ENCODE measurements at places on chromosomes 16 and 17.

GRCh38 chr17:7806587-7806986, 27.4 kb upstream of the KDM6B start:
- ATAC-seq, result no peak

DNA sequence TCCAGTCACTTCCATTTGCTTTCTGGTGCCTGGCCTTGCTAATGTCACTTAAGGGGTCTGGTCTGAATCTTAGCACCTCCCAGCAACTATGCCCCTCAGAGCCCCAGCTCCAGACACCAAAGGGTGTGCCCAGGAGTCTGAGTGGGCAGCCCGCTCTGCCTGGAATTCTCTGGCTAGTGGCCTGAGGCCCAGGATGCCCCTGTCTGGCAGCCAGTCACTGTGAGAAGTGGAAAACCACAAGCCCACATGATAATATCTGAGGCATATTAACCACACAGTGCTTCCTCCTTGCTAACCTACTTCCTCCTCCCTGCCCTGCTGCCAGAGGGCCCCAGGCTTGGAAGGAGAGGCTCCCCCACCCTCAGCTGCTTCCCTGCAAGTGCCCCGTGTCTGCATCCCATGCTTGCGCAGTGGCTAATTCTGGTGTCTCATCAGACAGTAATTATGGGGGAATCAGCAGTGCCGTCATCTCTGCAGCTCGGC, 14.0 kb downstream of the SRCIN1 start:
- no peak for ATAC-seq

GRCh38 chr17:64618848-64619247, 43.3 kb downstream of the SMURF2 start:
- ATAC-seq, result no peak

- no peak for ATAC-seq
These were observed 221.0 kb upstream of the HS3ST3A1 start for GRCh38 chr17:13822700-13823099.

DNA sequence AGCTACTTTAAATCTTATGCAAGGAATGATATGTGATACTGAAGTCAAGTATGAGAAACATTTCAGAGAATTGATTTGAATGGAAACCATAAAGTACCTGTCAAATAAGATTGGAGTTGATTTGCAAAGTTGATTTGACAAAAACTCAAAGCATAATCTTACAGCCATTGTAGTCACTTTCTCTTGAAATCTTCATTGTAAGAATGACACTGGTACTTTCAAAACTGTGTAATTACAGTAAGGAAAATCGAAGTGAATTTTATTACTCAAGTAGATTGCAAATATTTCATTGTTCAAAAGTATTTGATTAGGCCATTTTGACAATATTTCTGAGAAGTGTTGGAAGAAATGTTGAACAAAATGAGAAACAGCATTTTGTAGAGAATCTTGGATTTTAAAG, 3.6 kb downstream of the CPD start:
- ATAC-seq, result no peak

- no peak for ATAC-seq
These were observed 146.4 kb upstream of the CIBAR2 start for GRCh38 chr16:85258629-85259028.

- ATAC-seq, result no peak
These were observed 42.9 kb downstream of the BAHCC1 start for GRCh38 chr17:81438007-81438659.

DNA sequence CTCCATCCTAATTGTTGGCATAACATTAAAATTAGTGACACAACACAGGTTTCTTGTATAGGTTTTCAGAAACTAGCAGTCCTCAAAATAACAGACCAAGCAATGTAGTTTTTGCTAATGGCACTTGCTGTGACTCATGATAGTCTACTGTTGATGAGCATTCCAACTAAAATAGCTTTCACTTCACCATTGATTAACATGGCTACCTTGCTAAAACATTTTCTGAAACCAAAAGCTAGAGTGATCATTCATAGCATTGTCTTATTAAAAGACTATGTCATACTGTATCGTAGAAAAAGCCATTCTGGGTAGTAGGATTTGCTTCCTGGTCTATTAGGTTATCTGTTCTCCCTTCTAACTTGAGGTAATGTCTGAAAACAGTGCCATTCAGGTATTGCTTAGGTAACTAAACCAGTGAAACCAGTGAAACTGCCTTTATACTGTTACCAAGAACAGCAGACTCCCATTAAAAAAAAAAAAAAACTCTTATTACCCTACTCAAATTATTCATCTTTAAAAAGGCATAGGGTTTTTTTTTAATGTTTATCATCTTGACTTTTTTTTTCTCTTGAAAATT, 2.5 kb upstream of the CLTC start:
- no peak for ATAC-seq

GRCh38 chr17:79255456-79255855, 180.8 kb downstream of the ENGASE start:
- no peak for ATAC-seq

GRCh38 chr17:3034578-3034920, 28.9 kb downstream of the OR1D5 start:
- ATAC-seq, result no peak

DNA sequence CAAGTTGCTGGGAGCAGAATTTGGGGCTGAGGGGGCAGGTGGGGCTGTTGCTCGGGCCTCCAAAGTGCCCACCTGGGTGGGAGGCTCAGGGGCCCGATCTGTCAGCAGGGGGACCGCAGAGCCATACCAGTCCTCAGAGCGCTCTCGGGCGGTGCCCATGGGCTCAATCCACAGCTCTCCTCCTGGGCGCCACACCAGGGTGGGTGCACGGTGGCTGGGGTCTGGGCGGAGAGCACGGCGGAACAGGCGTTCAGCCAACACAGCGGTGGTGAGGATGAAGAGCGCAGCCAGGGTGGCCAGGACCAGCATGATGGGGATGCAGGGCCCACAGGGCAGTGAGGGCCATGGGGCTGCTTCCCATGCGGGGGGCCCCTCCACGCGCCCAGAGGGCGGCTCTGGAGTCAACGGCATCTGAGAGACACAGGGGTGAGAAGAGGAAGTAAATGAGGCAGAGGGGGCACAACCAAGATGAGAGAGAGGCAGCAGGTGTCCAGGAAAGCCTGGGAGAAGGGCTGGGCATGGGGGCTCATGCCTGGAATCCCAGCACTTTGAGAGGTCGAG, 1.2 kb downstream of the C16orf54 start:
- ATAC-seq, result no peak

GRCh38 chr16:57360321-57360935, 1.8 kb downstream of the CCL22 start:
- no peak for ATAC-seq

DNA sequence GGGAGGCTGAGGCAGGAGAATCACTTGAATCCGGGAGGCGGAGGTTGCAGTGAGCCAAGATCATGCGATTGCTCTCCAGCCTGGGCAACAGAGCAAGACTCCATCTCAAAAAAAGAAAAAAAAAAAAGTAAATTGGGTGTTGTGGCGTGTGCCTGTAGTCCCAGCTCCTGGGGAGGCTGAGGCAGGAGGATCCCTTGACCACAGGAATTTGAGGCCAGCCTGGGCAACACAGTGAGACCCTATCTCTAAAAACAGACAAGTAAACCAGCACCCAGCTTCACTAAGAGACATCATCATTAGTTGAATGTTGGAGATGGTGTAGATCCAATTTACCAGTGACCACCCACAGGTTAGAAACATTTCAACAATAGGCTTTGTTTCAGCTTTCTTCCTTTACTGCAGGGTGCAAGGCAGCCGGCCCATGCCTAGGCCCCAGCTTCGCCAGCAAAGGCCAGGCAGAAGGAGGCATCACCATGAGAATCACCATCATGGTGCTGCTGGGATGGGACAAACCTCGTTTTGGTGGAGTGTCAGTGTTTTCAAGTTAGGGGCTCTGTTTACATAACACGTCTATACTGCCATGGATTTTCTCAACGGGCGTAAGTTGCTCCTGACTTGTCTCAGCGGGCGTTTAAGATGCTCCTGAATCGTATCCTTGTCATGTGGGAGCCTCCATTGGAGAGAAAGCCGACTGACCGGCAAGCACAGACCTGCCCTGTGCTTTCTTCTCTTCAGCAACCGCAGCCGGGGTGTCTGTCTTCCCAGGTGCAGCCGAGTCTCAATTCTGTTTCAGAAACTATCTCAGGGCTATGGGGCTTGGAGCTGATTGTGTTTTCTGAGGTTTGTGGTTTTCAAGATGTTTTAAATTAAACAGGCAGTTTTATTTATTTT, 7.3 kb downstream of the TCF25 start:
- ATAC-seq, result no peak

- ATAC-seq, result no peak
These were observed 35.8 kb upstream of the C1QL1 start for GRCh38 chr17:45003877-45004276.

- ATAC-seq, result no peak
These were observed 35.4 kb upstream of the ADORA2B start for GRCh38 chr17:15909481-15909991.

GRCh38 chr17:8151641-8152111, 528 bp downstream of the PER1 start:
- peak; percentile 8 for ATAC-seq

GRCh38 chr17:33086041-33086440, 94.4 kb downstream of the SPACA3 start:
- no peak for ATAC-seq

DNA sequence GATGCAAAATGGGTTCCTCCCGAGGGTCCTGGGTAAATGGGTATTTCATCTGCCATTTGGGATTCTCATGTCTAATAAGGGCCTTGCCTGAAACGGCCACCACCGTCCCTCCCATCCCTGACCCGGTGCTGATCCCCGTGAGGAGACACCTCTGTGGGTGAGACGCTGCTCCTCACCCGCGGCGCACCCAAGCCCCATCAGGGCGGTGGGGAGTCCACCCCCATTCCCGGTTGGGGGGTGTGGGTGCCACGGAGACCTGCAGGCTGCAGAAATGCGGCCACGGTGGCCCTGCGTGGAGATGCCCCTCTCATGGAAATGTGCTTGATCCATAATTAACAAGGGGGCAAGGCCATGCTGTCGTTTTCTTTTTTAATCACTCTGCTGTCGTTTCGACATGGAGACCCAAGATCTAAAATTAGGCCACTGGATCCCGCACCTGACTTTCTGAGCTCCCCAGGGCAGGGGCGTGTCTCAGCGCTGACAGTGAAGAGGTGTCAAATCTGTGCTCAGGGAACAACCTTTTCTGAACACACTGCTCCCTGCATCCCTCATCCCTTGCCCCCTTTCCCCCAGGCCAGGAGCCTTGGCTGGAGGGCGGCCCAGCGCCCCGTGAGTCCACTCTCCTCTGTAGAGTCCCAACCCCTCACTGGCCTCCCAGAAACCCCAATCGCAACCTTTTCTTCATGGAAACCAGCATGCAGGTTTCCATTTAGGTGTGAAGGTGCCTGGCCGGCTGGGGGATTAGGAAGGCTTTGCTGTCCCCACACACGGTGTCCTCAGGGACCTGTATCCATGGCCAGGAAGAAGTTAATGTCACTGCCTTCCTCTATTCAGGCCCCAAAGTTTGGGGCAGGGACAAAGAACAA, 38.9 kb downstream of the PEMT start:
- no peak for ATAC-seq

- ATAC-seq, result peak; percentile 78
These were observed 35.6 kb downstream of the YPEL2 start for GRCh38 chr17:59366773-59367656.

- no peak for ATAC-seq
These were observed 3.5 kb upstream of the DLX4 start for GRCh38 chr17:49965524-49965909.

- no peak for ATAC-seq
These were observed 164.4 kb upstream of the GSE1 start for GRCh38 chr16:85448557-85449190.

GRCh38 chr17:31604936-31605335, 213.5 kb downstream of the RAB11FIP4 start:
- no peak for ATAC-seq

GRCh38 chr17:50373705-50374104, 676 bp downstream of the EME1 start:
- ATAC-seq, result no peak

- no peak for ATAC-seq
These were observed 42.8 kb downstream of the SRCIN1 start for GRCh38 chr17:38562903-38563302.

DNA sequence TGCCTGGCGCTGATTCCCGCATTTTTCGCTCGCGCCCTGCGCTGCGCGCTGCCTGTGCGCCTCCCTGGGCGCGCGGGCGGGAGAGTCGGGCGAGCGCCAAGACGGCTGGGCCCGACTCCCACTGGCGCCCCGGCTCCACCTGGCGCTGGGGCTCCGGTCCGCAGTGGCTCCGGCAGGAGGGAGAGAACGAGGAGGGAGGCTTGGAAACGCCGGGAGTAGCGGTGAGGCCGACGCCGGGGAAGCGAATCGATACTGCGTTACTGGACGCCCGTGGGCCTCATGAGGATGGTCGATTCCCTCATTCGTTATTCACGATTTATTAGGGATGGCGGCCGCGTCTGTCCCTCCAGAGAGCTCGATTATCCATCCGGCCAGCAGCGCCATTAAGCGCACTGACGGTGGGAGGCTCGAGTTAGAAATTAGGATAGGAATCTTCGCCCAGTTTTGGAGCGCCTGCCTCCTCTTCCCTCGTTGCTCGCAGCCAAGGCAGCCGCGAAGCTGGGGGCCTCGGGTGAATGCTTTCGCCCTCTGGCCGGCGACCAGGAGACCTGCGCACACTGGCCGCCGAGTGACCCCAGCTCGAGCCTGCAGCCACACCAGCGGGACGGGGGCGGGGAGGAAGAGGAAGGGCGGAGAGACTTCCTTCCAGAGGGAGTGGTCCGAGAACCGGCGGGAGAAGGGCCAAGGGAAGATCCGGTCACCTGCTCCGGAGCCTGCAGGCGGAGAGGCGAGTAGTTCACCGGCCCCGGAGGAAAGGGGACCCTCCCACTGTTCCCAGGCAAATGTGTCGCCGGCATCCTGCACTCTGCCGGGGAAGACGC, 1.3 kb upstream of the PCGF2 start:
- ATAC-seq, result peak; percentile 44

DNA sequence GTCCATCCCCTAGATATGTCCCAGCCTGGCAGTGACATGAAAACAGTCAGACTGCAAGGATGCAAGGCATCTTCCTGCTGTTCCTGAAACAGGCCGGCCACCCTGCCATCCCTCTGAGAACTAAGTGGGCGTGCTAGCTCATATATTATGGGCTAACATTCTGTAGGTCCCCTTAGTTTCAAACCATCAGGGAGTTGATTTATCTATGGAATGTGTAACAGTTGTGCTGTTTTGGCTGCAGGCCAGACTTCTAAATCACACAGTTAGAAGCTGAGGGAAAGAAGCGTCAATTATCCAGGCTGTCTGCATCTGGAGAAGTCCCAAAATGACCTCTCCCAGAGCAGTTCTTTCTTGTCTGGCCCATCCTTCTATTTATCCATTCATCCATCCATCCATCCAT, 102.7 kb upstream of the DNAH9 start:
- no peak for ATAC-seq

DNA sequence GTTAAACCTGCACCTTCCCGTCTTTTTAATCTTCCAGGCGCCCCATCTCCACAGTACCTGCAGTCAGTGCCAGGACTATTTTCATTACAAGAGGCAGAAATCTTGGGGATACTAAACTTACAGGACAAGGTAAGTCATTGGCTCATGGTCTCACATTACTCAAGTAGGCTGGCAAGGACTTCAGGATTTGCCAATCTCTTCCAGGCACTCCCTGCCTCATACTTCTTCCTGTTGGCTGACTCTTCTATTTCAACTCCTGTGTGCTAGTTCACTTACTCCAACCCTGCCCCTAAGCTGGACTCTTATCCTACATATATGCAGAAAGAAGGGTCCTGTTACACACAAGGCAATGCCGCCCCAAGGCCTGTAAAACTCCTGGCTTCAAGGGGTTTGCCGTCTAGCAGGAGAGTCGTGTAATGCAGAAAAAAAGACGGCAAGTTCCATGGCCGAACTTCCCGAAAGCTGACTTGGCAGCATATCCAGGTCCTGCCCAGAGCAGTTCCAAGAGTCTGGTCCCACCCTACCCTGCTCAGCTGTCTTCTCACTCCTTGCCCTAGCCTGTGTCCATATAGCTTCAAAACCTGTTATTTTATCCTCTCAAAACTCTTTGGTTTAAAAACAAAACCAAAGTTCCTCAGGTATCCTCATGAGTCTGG, 14.8 kb downstream of the ERN1 start:
- ATAC-seq, result peak; percentile 36
